Activated B cell treated with CpG ODN at 0.5 μM for 24 hours (primary cell): ENCODE measurements at places on chromosomes 3 and 15.

DNA sequence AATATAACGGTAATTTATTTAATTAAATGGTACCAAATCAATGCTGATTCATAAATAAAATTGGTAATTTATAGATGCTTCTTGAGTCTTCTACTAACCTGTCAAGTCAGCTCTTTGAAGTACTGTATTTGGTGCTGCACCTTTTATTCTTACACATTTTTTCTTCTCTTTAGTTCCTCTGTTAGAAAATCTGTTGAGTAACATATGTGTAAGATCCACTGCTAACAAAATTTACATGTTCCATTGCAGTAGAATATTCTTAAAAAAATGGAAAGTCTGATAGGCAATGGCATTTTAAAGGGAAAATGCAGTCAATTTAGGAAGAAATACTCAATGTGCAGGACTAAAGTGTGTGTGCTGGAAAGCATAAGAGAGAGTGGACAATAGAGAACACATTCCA is 936.6 kb downstream of the ZPLD1 start:
- DNase-seq, result no peak

DNA sequence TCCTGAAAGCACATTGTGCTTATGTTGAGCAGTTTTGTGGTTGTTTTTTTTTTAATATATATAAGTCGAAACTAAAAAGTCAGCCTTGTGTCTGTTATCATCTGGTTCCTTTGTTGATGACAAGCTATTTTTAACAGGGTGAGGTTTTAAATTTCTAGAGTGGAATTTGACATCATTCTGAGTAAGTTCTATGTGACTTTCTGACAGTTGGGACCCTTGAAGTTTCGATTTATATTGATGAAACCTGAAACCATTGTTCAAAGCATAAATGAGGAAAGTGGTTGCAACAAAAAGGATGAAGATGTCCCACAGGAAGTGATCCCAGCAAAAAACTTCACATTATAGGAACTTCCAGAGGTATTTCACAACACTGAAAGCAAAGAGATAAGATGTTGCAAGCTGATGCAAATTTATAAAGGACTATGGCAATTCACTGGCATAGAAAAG is 94.0 kb downstream of the CYP19A1 start:
- DNase-seq, result no peak

DNA sequence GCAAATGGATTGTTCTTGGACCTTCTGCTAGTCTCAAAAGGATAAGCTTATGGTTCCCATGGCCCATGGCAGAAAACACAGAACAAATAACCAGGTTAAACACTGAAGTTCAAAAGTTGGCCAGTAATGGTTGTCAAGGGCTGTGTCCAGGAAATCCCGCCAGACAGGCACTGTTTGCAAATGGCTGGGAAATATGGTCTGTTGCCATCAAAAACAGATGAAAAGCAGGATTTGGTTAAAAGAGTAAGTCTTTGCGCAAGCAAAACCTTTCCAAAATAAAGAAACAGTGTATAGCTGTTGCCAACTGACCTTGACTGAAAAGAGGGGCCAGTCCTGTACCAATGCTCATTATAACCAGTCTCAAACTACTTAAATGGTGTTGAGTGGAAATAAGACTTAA is 58.6 kb downstream of the WWTR1 start:
- no peak for DNase-seq

DNA sequence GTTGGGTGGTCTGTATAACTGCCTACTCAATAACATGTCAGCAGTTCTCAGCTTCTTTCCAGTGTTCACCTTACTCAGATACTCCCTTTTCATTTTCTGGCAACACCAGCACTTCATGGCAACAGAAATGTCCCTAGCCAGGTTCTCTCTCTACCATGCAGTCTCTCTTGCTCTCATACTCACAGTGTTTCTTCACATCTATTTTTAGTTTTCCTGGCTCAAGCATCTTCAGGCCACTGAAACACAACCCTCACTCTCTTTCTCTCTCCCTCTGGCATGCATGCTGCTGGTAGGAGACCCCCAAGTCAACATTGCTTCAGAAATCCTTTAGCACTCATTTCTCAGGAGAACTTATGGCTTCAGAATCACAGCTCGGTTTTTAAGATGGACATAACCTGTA is at the start of gene CAPN3:
TSS of gene CAPN3 (plus strand) at position 253 of the 400 bp plus-strand sequence. CDS start 305 bp downstream, outside the sequence.
- no peak for DNase-seq

- no peak for DNase-seq
Measured at GRCh38 chr3:24472358-24472757, 22.3 kb downstream of the THRB start.

DNA sequence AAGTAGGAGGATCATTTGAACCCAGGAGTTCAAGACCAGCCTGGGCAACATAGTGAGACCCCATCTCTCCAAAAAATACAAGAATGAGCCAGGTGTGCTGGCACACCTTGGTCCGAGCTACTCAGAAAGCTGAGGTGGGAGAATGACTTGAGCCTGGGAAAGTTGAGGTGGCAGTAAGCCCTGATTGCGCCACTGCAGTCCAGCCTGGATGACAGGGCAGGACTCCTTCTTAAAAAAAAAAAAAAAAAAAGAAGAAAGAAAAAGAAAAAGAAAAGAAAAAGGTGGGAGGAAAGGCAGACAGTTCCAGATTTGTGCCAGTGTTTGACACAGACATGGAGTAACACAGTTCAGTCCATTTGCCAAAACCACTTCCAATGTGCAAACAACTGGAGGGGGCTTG is 75.7 kb downstream of the ATP10A start:
- no peak for DNase-seq

GRCh38 chr3:147355084-147355752 is 51.1 kb downstream of the ZIC4 start:
- DNase-seq, result no peak

GRCh38 chr3:111684640-111685039 is 89.5 kb upstream of the ZBED2 start:
- DNase-seq, result no peak

- no peak for DNase-seq
Measured at GRCh38 chr3:89795506-89795905, 688.1 kb downstream of the EPHA3 start.

- DNase-seq, result no peak
Measured at GRCh38 chr3:150069154-150069527, 98.4 kb upstream of the PFN2 start.

- no peak for DNase-seq
Measured at GRCh38 chr3:193520738-193521137, 34.0 kb downstream of the ATP13A4 start.

DNA sequence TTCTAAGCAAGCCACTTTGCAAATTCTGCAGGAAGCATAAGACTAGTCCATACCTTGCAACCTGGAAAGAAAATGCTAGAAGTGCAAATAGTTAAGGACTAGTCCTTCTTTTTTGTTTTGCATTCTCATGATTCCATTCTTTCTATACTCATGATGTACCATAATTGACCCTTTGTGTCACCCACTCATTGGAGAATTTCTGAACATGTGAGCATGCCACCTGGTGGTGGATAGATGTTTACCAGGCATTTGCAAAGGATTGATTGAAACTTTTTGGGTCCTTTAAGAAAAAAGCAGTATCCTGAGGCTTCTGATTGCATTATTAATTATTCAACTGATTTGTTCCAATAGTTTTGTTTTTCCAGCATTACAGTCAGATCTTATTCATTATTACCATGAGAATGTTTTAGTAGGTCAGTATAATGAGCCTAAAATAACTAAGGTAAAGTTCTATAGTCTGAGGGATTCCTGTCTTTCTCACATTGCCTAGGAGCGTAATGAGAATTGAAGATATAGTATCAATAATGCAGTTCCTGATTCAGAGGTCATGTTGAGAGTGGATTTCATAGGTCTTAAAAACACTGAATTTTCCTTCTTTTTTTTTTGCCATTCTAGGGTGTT is 20.2 kb upstream of the DIPK2A start:
- DNase-seq, result no peak

DNA sequence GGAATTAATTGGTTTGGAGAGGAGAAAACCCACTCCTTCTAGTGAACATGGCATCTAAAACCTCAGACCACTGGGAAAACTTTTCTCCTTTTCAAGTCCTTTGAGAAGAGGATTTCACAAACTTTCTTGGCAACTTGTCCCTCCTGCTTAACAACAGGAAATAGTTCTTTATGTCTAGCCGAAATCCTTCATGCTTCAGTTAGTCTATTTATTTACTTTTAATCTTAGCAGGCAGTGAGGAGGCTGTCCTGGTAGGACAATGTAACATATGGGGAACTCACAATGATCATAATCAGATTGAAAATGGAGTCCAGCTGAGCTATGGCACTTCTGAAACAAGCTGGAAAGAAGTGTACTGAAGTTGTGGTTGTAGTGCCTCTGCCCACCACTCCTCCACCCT is 50.6 kb downstream of the KY start:
- no peak for DNase-seq

DNA sequence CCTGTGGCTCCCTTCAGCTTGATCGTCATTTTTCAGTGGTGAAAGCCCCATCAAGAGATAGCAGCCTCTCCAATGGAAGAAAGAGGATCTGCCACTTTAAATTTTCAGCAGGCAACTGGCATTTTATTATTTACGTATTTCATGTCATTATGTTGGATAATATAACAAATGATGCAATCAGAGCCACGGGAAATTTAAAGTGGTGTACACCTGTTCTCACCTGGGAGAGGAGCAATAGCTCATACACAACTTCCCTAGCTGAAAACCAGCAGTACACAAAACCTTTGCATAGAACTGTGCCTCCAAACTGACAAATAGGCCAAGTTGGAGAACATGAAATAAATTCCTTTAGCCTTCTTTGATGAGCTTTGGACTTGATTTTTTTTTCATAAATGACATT is 136.9 kb downstream of the SATB1 start:
- DNase-seq, result no peak

DNA sequence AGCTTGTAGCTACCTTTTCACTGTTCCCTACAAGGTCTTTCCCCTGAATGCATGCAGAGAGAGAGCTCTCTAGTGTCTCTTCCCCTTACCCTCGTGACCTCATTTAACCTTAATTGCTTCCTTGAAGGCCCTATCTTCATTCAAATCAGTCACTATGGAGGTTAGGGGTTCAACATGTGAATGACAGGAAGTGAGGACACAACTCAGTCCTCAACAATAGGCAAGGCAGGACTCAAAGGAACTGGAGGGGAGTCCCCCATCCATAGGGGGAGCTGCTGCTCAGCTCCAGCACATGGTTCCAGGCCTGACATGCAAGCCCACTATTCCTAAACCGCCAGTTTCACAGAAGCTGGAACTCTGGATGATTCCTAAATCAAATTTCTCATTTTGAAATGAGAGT is 33.8 kb upstream of the GYG1 start:
- DNase-seq, result no peak

GRCh38 chr15:59413577-59413976 is 24.4 kb upstream of the FAM81A start:
- DNase-seq, result no peak

- no peak for DNase-seq
Measured at GRCh38 chr3:38647217-38647970, 2.1 kb downstream of the SCN5A start.

DNA sequence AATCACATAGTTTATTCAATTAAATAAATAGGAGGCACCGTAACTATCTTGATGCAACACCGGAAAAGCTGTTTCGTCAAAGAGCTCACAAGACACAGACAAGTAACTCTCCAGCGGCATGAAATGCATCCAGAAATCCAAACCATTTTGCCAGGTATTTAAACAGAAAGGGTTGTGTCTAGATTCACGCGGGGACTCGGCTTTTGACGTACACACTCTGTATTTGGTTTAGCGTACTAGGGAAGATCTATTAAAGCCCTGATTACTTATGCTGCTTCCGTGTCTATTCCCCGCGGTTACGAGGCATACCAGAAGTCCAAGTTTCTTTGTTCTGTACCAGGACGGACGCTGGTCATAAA is 718 bp downstream of the BNIP2 start:
- DNase-seq, result no peak

GRCh38 chr15:51341366-51342226 is at the start of gene GLDN:
TSS of gene GLDN (plus strand) at chr15:51341655. CDS start at chr15:51341685, 30 bp downstream.
- DNase-seq, result no peak
